ENCODE measurements at places on chromosomes 12 and 14.

DNA sequence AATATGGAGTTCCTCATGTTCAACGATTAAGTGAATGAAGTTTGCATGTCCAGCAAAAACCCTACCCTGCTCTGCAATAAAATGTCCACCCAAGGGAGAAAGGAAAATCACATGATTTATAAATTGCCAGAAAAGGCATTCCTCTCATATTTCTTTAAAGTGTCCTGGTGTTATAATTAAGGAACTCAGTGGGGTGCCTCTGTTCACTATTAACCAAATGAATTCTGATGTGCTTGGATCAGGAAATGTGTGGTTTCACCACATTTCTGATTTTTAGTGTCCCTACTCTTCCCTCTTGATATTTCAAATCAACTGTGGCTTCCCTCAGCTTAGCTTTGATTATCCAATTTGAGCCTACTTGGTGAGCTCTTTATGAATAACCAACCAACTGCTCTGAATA lies 208.1 kb downstream of the PHLDA1 start:
- DNase-seq, result no peak

- DNase-seq, result no peak
Observed at GRCh38 chr14:61678975-61679374, 16.3 kb upstream of the HIF1A start.

DNA sequence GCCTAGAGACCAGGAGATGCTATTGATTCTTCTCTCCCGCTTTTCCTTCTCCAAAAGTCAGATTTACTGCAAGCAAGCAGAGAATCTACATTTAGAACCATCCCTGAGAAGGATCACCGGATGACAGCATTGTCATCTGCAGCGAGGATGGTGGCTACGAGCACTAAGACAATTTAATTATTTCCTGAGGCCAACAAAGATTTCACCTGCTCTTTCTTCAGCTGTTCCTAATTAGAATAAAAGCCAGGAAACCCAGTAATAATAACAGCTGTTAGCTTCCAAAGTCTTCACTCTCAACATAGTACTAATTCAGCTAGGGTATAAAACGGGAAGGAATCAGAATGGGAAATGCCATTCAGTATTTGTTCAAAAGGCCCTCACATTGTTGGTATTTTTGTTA lies 53.3 kb downstream of the TMTC1 start:
- no peak for DNase-seq

- DNase-seq, result no peak
Observed at GRCh38 chr12:54037360-54038283, 4.8 kb downstream of the HOXC5 start.

DNA sequence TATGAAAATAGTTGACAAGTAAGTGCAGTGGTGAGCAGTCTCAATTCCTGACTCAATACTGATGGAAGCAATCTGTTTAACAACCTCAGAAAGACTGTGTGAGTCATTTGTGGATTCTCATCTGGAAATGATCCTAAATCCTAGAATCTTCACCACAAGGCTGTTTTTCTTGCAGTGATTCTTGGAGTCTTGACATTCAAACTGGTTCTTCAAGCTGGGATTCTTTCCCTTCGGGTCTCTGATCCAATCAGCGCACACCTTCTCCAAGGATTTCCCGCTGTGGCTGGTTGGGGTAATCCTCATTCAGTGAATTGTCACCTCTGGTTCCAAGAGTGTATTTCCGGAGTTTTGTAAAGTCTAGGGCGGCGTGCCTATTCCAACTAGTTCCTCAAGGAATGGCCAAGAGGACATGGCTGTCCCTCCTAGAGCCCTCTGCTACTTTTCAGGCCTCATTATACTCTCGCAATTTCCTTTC lies 37.7 kb upstream of the FOXJ2 start:
- DNase-seq, result no peak

All from H54 (cell line).